ENCODE measurements at places on chromosomes 7 and 10. TPM values are rescaled to one million over a fixed set of nuclear protein-coding genes. Genes with fewer than 3 reads are reported as not detected.

- no peaks in the 10 kb centered on the region for H3K36me3 ChIP-seq
- no peaks in the 10 kb centered on the region for H3K27me3 ChIP-seq
- no peak overlapping the region for H3K4me3 ChIP-seq
- no peaks in the 10 kb centered on the region for H3K4me1 ChIP-seq
- no peak overlapping the region for H3K27ac ChIP-seq
- no peak for DNase-seq
Observed at GRCh38 chr7:18655506-18655905, 160.0 kb downstream of the HDAC9 start.

The CPED1 gene
- total RNA-seq: not detected

DNA sequence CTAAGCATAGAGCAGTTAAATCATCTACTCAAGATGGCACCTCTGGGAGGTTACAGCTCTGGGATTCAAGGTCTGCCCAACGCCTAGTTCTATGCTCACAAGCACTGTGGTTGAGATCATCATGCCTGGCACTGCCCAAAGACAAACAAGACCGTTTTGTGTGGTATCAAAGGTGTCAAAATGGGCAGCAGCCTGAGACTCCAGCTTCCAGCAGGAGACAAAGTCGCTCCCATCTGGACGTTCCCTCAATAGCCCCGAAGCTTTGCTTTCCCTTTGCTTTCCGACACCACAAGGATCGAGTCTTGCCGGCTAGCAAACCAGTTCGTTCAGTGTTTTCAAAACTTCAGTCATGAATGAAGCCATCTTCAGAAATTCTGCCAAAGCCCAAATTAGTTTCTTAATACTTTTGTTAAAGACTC, 5.1 kb downstream of the HABP2 start:
- no peaks in the 10 kb centered on the region for H3K36me3 ChIP-seq
- H3K4me1 ChIP-seq: no peaks in the 10 kb centered on the region
- H3K27ac ChIP-seq: no peak overlapping the region
- H3K4me3 ChIP-seq: no peak overlapping the region

DNA sequence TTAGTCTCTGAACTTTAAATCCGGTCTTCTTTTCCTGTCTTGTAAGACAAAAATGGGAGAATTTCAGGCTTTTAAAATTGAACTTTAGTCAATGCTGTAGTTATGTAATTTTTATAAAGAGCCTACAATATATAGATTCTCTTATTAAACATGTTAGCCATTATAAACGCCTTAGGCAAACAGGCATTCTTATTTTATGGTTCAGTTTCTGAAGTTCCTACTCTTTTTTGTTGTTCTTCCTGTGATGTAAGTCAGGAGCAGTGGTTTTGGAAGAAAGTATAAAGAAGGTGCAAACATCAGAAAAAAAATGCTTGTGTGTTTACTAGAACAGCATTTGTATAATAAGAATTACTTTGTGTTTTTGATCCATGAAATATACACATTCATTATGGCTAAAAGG, 41.6 kb downstream of the BICC1 start:
- no peak overlapping the region for H3K27ac ChIP-seq
- no peaks in the 10 kb centered on the region for H3K27me3 ChIP-seq
- no peak for DNase-seq
- H3K4me3 ChIP-seq: no peak overlapping the region

GRCh38 chr10:88374392-88375175, 208.5 kb downstream of the RNLS start:
- H3K4me3 ChIP-seq: no peak overlapping the region
- no peaks in the 10 kb centered on the region for H3K27me3 ChIP-seq
- no peaks in the 10 kb centered on the region for H3K4me1 ChIP-seq
- H3K36me3 ChIP-seq: no peaks in the 10 kb centered on the region
- H3K27ac ChIP-seq: no peak overlapping the region

DNA sequence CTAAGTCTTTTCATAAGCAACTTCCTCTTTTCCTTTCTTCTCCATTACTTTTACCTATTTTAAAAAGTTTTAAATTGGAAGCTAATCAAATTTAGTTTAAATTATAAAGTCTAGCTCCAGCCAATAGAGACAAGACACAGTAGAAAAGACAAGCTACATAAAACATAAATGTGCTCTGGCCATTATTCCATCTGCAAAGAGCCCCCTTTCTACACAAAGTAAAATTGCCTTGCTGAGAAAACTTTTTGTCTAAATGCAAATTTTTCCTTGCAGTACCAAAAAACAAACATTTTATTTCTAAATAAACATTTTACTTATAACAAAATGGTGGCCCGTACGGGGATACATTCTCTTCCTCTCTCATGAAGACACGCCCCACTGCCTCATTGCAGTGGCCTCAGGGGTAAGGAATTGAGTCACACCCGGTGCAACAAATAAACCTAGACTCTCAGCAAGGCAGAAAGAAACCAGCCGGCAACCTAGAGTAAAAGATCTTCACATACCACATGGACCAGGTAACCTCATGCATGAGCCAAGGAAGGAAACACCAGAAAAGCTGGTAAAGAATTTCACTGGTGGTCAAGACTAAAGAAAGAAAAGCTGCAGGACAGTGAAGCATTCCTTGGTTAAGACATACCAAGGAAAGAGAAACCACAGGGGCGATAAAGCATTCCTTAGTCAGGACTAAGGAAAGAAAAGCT, 71.6 kb upstream of the ZNF746 start:
- no peaks in the 10 kb centered on the region for H3K4me1 ChIP-seq
- H3K36me3 ChIP-seq: no peaks in the 10 kb centered on the region
- no peak overlapping the region for H3K4me3 ChIP-seq
- H3K27ac ChIP-seq: no peak overlapping the region

The OR2A42 gene
- total RNA-seq: not detected

GRCh38 chr10:72318418-72319262, 36.1 kb downstream of the DNAJB12 start:
- no peaks in the 10 kb centered on the region for H3K36me3 ChIP-seq
- no peaks in the 10 kb centered on the region for H3K27me3 ChIP-seq
- DNase-seq: no peak
- peaks cover 86% of the 10 kb centered on the region for H3K4me1 ChIP-seq
- peak overlapping the region; percentile 46 for H3K4me3 ChIP-seq

GRCh38 chr10:48973065-48973464, 33.4 kb upstream of the LRRC18 start:
- no peak overlapping the region for H3K27ac ChIP-seq
- DNase-seq: no peak
- H3K36me3 ChIP-seq: no peaks in the 10 kb centered on the region
- no peak overlapping the region for H3K4me3 ChIP-seq
- H3K4me1 ChIP-seq: no peaks in the 10 kb centered on the region

DNA sequence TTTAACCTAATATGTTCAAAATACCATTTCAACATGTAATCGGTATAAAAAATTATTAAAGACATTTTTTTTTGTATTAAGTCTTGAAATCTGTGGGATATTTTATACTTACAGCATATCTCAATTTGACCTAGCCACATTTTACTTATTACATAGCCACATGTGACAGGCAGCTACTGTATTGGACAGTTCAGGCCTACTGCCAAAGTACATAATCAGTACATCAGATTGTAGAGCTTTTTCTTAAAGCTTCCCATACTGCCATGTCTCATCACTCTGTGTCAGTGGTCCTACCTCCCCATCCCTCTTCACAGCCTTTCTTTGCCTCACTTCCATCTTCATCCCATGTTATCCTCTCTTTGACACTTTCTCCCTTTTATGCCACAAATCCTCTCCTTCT, 43.0 kb downstream of the LOXL4 start:
- no peak for DNase-seq
- no peak overlapping the region for H3K4me3 ChIP-seq

The SLC39A12 gene
- total RNA-seq: not detected

DNA sequence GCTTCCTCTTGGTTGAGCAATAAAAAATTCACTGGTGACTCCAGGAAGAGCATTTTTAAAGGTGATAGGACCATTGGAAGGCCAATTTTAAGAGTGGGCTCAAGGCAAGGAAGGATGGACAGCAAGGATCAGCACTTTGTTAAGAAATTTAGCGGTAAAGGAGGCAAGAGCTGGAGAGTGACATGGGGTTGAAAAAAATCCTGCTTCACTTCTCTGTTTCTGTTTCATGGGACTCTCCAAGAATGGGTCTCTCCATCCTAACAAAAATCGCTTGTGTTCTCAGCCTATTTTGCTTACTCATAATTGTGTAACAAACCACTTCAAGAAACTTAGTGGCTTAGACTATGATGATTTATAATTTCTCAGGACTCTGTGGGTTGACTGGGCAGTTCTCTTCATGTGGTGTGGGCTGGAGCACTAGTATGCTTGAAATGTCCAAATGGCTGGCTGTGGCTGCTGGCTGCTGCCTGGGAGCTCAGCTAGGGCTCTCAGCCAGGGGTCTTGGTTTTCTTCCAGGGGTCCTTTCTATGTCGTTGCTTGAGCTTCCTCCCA, 59.8 kb upstream of the ZNRF2 start:
- DNase-seq: no peak
- no peak overlapping the region for H3K4me3 ChIP-seq
- no peaks in the 10 kb centered on the region for H3K4me1 ChIP-seq
- H3K27me3 ChIP-seq: no peaks in the 10 kb centered on the region
- no peaks in the 10 kb centered on the region for H3K36me3 ChIP-seq

DNA sequence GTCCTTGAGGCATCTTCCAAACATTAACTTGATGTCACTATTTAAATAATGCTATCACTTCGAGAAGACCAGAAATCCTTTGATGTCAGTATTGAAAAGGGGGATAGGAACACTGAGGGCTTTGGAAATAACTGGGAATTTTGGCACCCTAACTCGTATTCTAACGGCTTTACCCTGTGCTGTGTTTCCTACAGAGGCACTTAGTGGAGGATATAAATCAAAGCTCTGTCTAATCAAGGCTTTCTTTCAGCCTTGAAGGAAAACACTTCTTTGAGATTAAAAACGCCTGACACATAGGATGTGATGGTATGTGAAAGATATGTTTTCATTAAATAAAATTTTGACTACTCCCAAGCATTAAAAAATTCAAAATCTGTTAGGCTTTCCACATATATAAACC, 62.3 kb downstream of the CREB5 start:
- H3K27ac ChIP-seq: no peak overlapping the region
- no peaks in the 10 kb centered on the region for H3K4me1 ChIP-seq
- DNase-seq: no peak

- no peaks in the 10 kb centered on the region for H3K36me3 ChIP-seq
- peak; percentile 41 for DNase-seq
- H3K4me1 ChIP-seq: peaks cover 49% of the 10 kb centered on the region
- peak overlapping the region; percentile 77 for H3K4me3 ChIP-seq
- no peaks in the 10 kb centered on the region for H3K27me3 ChIP-seq
Observed at GRCh38 chr10:22712956-22713852, 1.2 kb downstream of the PIP4K2A start.

The NKX2-3 gene
- not detected for total RNA-seq

- DNase-seq: no peak
- no peaks in the 10 kb centered on the region for H3K27me3 ChIP-seq
- no peak overlapping the region for H3K4me3 ChIP-seq
- no peaks in the 10 kb centered on the region for H3K4me1 ChIP-seq
Observed at GRCh38 chr10:4372601-4373000, 453.4 kb upstream of the AKR1E2 start.

GRCh38 chr7:132636581-132636980, 60.3 kb upstream of the PLXNA4 start:
- H3K27me3 ChIP-seq: no peaks in the 10 kb centered on the region
- H3K4me1 ChIP-seq: no peaks in the 10 kb centered on the region
- DNase-seq: no peak
- H3K4me3 ChIP-seq: no peak overlapping the region
- no peak overlapping the region for H3K27ac ChIP-seq
- no peaks in the 10 kb centered on the region for H3K36me3 ChIP-seq

- H3K4me3 ChIP-seq: no peak overlapping the region
- H3K27ac ChIP-seq: no peak overlapping the region
- H3K36me3 ChIP-seq: no peaks in the 10 kb centered on the region
- H3K27me3 ChIP-seq: no peaks in the 10 kb centered on the region
- no peak for DNase-seq
- peaks cover 18% of the 10 kb centered on the region for H3K4me1 ChIP-seq
Observed at GRCh38 chr7:140526787-140527664, 47.7 kb upstream of the MKRN1 start.

- peak overlapping the region; percentile 87 for H3K4me3 ChIP-seq
- H3K4me1 ChIP-seq: peaks cover 33% of the 10 kb centered on the region
- H3K27ac ChIP-seq: peak overlapping the region; percentile 90
- DNase-seq: no peak
Observed at GRCh38 chr10:100528921-100529474, 673 bp downstream of the NDUFB8 start.

The CABCOCO1 gene
- total RNA-seq: not detected

DNA sequence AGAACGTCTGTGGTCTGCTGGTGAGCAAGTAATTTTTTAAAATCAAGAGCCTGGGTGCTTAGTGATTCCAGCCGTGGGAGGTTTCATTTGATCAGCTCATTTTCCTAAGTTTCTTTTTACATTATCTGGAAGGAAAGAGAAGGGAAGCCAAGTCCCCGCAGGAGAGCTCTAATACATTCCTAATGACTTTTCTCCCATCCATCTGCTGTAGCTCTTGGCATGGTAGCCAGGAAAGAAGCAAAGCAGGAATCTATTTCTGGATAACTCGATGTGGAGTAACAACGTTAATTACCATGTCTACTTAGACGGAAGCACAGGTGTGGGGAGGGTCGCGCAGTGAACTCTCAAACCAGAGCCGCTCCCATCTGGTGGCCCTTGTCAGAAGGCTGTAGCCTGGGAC, 121.9 kb downstream of the PAXIP1 start:
- DNase-seq: no peak
- no peaks in the 10 kb centered on the region for H3K4me1 ChIP-seq

DNA sequence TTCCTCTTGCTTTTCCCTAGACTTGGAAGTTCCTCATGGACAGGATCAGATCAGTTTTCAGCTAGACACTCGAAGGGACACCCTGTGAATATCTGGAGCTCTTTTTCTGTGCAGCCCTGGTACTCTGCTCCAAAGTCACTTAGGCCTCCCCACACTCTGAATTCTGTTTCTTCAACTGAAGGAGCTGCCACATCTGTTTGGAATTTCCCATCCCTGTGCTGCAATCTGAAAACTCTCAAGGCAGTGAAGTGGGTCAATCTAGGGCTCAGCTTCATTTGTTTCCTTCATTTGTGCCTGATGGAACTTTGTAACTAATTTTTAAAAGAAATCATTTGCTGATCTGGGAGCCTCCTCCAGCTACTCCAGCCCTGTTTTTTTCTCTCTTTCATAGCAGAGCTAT, 9.6 kb downstream of the EPC1 start:
- no peaks in the 10 kb centered on the region for H3K36me3 ChIP-seq
- DNase-seq: no peak
- no peak overlapping the region for H3K4me3 ChIP-seq
- no peaks in the 10 kb centered on the region for H3K27me3 ChIP-seq

GRCh38 chr7:75575488-75576121, 83.5 kb downstream of the SPDYE5 start:
- H3K4me1 ChIP-seq: no peaks in the 10 kb centered on the region
- no peaks in the 10 kb centered on the region for H3K36me3 ChIP-seq
- no peak for DNase-seq
- no peaks in the 10 kb centered on the region for H3K27me3 ChIP-seq
- H3K27ac ChIP-seq: no peak overlapping the region

GRCh38 chr10:97584060-97584797, at the start of gene HOGA1:
TSS of gene HOGA1 (plus strand) at chr10:97584389. CDS start at chr10:97584704, 315 bp downstream.
- no peak within 1 kb of the TSS for H3K4me3 ChIP-seq
- no peak for DNase-seq
- no peak within 1 kb of the TSS for H3K27ac ChIP-seq

- no peaks in the 10 kb centered on the region for H3K4me1 ChIP-seq
- no peaks in the 10 kb centered on the region for H3K36me3 ChIP-seq
- DNase-seq: no peak
- no peak overlapping the region for H3K4me3 ChIP-seq
Observed at GRCh38 chr10:131758939-131759301, 141.9 kb upstream of the PPP2R2D start.

The RSPH10B2 gene
- 0.70 TPM for total RNA-seq

GRCh38 chr10:21173802-21174714, 276.9 kb upstream of the NEBL start:
- H3K4me3 ChIP-seq: no peak overlapping the region
- no peak for DNase-seq
- no peaks in the 10 kb centered on the region for H3K4me1 ChIP-seq
- no peak overlapping the region for H3K27ac ChIP-seq

The ATE1 gene
- total RNA-seq: 26.2 TPM
